ENCODE measurements at places on chromosomes 11 and 22. TPM values are rescaled to one million over a fixed set of nuclear protein-coding genes. Genes with fewer than 3 reads are reported as not detected.

- DNase-seq = no peak
These were observed 23.7 kb upstream of the SESN3 start for GRCh38 chr11:95254716-95255115.

- no peak for DNase-seq
These were observed 39.6 kb downstream of the ARRB1 start for GRCh38 chr11:75311858-75312288.

DNA sequence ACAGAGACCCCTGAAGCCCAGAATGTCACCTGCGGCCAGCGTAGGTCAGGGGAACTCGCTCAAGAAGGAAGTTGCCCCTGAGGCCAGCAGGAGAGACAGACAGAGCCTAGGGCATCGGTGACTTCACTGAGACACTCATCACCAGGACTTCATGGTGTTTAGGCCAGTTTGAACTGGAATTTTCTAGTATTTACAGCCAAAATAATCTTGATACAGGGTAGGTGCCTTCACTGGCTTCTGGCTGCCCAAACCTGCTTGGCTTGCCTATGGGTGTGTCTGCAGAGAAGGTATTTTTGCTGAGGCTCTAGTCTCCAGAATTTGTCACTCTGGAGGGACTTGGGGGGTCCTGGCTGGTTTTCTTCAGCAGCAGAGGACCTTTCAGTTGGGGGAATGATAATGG, 86.6 kb downstream of the FBXO7 start:
- DNase-seq = no peak

DNA sequence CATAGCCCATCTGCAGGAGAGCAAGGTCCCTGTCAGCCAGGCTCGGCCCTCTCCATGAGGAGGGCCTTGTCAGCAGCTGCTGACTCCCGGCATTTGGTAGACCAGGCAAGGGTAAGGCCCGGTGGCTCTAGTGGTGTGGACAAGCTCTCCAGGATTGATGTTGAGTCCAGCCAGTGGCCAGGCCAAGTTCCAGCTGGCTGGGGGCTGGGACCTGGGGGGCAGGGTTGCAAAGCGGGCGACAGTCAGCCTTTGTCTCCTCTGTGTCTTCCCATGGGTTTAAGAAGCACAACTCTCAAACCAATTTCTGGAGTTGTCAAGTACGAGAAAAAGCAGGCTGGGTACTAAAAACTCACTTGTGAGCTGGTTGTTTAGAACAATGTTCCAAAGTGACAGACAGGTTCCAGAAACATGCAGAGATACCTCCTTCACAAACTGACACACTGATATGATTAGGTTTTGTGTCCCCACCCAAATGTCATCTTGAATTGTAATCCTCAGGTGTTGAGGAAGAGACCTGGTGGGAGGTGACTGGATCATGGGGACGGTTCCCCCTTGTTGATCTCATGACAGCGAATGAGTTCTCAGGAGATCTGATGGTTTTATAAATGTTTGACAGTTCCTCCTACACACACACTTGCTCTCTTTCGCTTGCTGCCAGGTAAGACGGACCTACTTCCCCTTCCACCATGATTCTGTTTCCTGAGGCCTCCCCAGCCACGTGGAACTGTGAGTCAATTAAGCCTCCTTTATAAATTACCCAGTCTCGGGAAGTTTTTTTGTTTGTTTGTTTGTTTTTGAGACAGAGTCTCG, 52.3 kb upstream of the SERPIND1 start:
- no peak for DNase-seq

DNA sequence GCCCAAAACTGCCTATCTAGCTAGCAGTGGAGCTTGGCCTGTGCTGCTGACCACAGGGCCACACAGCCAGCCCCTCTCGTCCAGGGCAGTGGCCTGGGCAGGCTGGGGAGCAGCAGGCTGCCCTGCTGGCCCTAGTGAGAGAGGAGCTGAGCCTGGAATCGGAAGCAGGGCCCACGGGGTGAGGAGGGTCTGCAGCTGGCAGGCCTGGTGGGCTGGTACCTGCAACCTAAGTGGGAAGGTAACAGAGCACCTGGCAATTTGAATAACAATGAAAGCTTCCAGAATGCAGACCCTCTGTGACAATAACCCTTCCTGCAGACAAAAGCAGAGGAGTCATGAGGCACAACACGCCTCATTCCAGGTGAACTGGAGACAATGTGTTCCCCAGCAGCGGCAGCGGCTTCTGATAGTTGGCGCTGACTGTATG, 31.8 kb upstream of the RFPL3 start:
- DNase-seq = no peak

GRCh38 chr11:44963948-44964347, 13.3 kb upstream of the TP53I11 start:
- no peak for DNase-seq

- no peak for DNase-seq
These were observed 25.5 kb downstream of the NNMT start for GRCh38 chr11:114321621-114322257.

GRCh38 chr11:1335811-1336761, 26.7 kb upstream of the TOLLIP start:
- peak; percentile 61 for DNase-seq

GRCh38 chr11:8531312-8531711, 62.7 kb downstream of the STK33 start:
- no peak for DNase-seq

DNA sequence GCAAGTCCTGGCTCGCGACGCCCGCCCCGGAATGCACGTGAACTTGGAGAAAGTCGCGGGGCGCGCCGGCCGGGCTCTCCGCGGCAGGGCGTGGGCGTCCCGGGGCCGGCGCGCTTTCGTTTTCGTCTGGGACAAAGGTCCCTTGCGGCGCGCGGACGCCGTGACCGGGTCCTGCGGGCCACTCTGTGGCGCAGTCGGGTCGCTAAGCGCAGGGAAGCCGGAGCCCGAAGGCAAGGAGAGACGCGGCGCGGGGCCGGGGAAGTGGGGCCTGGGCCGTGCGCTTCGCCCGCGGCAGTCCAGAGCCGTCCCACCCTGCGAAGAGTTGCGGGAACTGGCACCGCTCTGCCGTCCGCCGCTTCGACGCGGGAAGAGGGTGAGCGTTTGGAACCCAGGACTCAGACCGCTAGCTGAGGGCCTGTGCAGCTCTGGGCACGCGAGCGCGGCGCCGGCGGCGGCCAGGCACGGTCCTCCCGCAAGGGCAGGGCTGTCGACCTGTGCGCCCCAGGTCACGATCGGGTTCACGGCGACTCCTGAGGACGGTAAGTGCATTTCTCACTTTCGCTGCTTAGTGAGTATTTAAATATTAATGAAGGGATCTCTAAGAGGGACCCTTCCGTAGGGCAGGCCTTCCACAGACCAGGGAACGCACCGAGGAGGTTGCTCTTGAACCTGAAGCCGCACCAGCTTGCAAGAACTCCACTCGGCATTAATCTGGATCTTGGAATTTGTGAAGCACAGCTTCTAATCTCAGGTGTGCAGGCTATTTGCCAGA, 78.0 kb upstream of the PPARA start:
- peak; percentile 51 for DNase-seq

The PHF21B gene
- total RNA-seq = not detected

The SCGB1D1 gene
- not detected for total RNA-seq

The ENTHD1 gene
- 0.13 TPM for total RNA-seq

The RFPL1 gene
- not detected for total RNA-seq

The POTEH gene
- total RNA-seq = not detected
